ENCODE measurements at places on chromosomes 16 and 17. TPM values are rescaled to one million over a fixed set of nuclear protein-coding genes. Genes with fewer than 3 reads are reported as not detected.

The MT4 gene
- not detected for polyA plus RNA-seq

The KRT12 gene
- not detected for polyA plus RNA-seq

The NOG gene
- 1.1 TPM for polyA plus RNA-seq

The WDR90 gene
- 67.7 TPM for polyA plus RNA-seq

The PRAC1 gene
- polyA plus RNA-seq = not detected

The CLEC3A gene
- 0.21 TPM for polyA plus RNA-seq

The STARD3 gene
- 57.8 TPM for polyA plus RNA-seq

The MC1R gene
- polyA plus RNA-seq = 8.5 TPM

The KRTAP9-2 gene
- polyA plus RNA-seq = not detected

The CTRL gene
- polyA plus RNA-seq = 6.3 TPM

The LLGL1 gene
- 41.7 TPM for polyA plus RNA-seq

The TEX14 gene
- 1.8 TPM for polyA plus RNA-seq

The CTRB1 gene
- 0.13 TPM for polyA plus RNA-seq

The IGF2BP1 gene
- polyA plus RNA-seq = 28.2 TPM

The PPP1R27 gene
- polyA plus RNA-seq = 0.23 TPM

The CCL22 gene
- 0.04 TPM for polyA plus RNA-seq

The SNAI3 gene
- polyA plus RNA-seq = 0.89 TPM

The PRR35 gene
- 19.5 TPM for polyA plus RNA-seq
